Fibroblast of gingiva (primary cell): ENCODE measurements at places on chromosomes 12 and 14.

DNA sequence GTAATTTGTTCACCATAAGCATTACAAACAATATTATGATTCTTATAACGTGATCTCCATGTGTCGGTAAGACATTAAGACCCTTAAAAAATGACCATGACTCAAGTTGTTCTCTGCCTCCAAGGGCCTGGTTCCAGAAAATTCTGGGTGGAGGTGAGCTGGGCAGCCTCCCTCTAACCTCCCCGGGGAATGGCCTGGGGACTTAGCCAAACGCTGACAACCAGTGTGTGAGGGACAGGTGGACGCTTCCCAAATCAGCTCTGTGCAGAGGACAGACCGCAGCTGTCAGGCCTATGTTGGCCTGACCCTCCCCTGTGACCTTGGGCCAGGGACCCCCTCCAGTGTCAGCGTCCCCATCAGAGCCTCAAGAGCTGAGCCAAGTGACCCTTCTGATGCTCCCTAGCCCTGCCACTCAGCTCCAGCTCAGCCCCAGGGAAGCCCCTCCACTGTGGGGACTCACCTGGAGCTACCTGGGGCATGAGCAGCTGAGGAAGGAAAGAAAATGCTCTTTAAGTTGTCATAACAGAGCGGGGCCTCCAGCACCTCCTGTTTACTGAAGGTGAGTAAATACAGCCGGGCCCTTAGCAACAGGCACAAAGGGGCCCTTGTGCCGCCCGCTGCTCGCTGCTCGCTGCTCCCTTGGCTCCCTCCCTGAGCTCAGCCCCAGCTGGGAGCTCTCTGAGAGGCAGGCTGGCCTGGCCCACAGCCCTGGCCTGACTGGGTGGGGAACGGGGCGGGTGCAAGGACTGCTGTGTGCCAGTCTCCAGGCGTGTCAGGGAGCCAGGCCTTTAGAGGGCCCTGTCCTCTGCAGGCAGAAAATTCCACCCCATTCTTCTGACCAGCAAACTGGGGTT is 116.6 kb downstream of the CALM1 start:
- DNase-seq, result no peak

- no peak for DNase-seq
Measured at GRCh38 chr12:65462484-65462883, 184.0 kb downstream of the MSRB3 start.

- no peak for DNase-seq
Measured at GRCh38 chr12:53091756-53092155, 5.7 kb upstream of the IGFBP6 start.

DNA sequence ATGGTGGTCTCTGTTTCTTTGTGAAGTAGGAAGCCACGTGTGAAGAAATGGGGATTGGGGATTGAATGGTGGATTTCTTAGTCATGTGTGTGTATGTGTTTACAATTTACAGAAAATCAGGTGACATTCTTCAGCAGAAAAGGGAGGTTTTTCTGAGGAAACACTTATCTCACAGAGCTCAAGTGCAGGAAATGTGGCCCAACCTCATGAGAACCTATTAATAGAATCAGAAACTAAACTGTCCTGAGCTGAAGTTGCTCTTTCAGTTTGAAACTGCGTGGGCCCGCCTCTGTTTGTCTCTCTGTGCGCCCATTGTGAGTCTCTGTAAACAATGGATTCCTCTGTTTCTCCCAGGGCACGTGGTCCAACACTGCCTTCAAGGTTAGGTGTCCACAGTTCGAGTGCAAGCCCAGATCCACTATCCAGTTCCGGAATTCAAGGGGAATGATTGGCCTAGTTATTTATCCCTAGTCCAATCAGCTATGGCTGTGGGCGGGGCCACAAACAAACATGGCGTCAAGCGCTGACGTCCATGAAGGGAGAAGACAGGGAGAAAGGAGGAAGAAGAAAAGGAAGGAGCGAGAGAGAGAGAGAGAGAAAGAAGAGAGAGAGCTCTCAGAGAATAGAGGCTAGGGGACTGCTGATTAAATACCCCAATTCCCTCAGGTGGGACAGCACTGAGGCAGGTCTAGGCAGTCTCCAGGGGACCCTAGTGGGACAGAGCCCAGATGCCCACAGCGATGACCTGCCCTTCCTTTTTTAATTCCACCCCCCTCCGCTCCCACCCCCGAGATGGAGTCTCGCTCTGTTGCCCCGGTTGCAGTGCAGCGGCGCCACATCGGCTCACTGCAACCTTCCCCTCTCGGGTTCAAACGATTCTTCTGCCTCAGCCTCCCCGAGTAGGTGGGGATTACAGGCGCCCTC is 31.4 kb upstream of the C12orf76 start:
- DNase-seq, result no peak

DNA sequence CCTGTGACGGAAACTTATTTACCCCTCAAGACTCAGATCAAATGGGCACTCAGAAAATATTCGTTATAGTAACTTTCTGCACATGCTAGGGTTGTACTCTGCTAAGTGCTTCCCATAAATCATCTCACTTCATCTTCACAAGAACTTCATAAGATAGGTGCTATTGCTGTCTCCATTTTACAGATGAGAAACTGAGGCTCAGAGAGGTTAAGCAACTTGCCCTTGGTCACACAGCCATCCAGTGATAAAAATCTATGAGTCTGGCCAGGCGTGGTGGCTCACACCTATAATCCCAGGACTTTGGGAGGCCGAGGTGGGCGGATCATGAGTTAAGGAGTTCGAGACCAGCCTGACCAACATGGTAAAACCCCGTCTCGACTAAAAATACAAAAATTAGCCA is 33.2 kb upstream of the LHX5 start:
- no peak for DNase-seq

GRCh38 chr12:111316671-111317070 is 52.2 kb downstream of the PHETA1 start:
- DNase-seq, result no peak

- no peak for DNase-seq
Measured at GRCh38 chr12:75553398-75553797, 42.0 kb upstream of the KRR1 start.

GRCh38 chr14:72741826-72742117 is 152.1 kb downstream of the DPF3 start:
- no peak for DNase-seq

GRCh38 chr12:52524241-52524897 is 4.2 kb upstream of the KRT5 start:
- no peak for DNase-seq

DNA sequence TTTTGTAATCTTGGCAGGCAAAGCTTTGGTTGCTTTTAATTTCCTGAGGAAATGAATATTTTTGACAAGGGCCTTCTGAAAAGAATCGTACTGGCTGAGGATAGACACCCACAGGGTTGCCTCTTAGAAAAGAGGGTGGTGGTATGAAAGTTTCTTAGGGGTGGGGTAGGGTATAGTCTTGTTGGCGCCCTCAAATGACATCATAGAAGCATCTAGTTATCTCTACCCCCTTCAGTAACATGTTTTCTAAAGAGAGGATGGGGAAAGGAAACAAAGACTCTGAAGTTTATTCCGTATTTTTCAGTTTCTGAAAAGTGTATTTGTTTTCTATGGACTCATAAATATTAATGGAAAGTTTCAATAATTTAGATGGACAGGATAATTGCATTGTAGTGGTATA is 13.7 kb downstream of the PRKCH start:
- no peak for DNase-seq

GRCh38 chr14:45015133-45015532 is 53.1 kb downstream of the TOGARAM1 start:
- no peak for DNase-seq
